Fibroblast of skin of scalp (primary cell): ENCODE measurements at places on chromosomes 3 and 15.

DNA sequence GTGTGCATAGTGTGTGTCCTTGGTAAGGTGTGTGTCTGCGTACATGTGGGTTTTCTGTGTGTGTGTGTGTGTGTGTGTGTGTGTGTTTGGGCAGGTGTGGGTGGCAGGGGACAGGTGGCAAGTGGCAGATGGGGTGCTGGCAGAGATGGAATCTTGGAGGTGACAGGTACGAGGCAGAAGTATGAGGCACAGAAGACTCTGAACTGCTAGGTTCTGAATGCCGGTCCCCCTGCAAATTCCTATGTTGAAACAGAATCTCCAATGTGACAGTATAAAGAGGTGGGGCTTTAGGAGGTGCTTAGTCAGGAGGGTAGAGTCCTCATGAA is 29.8 kb downstream of the SRPRB start:
- DNase-seq: no peak

- DNase-seq: no peak
Measured at GRCh38 chr3:172869368-172869771, 118.8 kb downstream of the ECT2 start.

DNA sequence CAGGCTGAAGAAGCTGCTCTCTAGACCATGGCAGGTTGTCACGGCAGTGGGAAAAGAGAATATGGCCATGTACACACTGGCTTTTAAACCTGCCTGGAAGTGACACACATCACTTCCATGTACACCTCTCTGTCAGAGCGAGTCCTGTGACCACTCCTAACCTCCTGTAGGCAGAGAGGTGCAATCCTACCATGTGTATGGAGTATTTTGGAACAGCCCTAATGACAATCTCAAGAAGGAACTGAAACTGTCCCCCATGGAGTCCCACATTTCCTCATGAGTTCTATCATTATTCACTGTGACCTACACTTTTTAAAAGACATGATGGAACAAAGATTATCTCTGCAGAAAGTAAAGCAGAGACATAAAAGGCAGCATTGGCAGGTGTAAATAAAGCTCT is 153.4 kb upstream of the PFN2 start:
- DNase-seq: no peak

- no peak for DNase-seq
Measured at GRCh38 chr15:81413851-81414250, 39.8 kb upstream of the TMC3 start.

DNA sequence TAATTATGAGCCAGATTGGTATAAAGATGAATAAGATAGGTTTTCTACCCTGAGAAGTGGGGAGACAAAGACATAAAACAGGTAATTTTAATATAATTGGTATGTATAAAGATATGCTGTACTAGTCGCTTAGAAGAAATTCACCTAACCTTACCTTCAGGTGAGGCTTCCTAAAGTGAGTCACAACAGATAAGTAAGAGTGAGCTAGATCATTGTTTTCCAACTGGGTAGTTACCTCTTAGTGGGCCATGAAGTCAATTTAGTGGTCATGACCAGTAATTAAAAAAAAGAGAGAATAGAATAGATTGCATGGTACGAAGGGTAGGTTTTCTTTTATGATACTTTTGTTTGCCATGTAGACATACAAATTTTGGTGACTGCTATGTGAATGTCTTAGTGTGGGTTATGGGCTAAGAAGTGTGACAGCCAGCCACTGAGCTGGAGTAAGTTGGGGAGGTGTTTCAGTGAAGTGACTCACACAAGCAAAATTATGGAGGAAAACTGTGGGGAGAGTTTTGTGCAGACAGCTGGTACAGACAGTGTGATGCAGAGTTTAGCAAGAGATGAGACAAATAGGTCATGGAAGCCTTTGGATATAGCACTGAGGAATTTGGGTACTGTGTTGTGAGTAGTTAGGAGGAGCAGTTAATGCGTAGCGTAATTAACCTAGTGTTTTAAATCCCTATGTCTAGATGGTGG is 8.2 kb downstream of the TRNT1 start:
- DNase-seq: no peak
